ENCODE measurements at places on chromosomes 1 and 21. TPM values are rescaled to one million over a fixed set of nuclear protein-coding genes. Genes with fewer than 3 reads are reported as not detected.

DNA sequence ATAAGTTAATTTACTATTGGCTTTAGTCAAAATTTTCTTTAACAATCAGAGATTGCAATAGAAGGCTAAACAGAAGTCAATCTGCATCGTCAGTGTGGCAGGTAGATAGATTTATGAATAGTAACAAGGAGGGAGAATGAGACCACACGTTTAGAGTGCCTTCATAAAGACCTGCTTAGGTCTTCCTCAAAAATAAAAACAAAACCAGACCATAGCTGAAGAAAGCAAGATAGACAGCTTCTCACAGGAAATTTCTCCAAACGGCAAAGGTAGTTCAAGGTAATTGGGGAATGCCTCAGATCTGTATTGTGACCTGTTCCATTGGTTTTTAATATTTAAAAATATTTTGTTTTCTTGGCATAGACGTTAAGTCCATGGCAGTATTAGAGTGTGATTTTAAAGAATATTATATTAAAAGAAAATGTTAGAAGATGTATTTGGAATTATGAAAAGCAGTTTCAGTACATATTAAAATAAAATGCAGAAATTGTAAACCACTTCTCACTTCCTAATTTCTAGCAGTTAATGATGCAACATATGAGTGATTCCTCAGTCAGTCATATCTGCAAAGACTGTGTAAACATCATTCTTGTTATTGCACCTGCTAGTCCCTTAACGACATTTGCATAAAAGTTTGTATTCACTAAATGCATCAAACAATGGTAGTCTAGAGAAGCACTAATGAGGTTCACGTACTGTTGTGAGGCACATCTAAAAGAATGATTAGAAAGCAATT lies 278.0 kb downstream of the HLX start:
- DNase-seq: no peak

Gene FCAMR
- total RNA-seq: 0.58 TPM

DNA sequence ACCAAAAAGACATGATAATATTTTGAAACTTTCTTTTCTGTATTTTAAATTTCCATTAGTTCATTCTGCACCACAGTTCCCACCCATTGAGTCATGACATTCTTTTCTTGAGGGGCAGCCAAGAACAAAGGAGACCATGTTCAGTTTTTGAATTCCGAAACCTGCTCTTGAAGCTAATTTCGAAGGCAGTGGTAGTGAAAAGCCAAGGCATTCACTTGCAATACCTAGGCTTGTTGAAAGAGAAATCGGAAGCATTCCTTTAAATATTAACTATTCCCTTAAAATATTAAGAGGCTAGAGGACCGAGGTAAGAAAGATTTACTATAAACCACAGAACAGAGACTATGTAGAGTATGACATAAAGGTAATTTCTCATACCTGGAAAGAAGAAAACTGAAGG lies 256.3 kb downstream of the ADGRL2 start:
- no peak for DNase-seq

DNA sequence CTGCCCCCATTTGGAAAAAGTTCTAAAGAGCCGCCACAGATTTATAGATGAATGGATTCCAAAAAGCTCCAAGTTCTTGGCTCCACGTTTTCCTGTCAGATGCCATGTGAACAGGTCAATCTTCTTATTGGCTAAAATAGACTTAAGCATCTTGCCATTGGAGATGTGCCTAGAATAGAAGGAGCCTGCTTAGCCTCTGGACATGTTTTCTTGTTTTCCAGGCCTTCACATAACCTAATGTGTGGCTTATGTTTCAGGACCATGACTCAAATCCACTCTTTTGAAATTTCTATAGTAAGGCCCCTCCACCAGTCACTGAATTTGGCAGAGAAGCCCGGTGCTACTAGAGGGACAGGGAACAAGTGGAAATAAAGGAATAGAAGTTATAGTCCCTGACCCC lies 31.5 kb downstream of the PHC2 start:
- DNase-seq: no peak

- no peak for DNase-seq
Observed at GRCh38 chr1:40711465-40712404, 20.2 kb downstream of the NFYC start.

DNA sequence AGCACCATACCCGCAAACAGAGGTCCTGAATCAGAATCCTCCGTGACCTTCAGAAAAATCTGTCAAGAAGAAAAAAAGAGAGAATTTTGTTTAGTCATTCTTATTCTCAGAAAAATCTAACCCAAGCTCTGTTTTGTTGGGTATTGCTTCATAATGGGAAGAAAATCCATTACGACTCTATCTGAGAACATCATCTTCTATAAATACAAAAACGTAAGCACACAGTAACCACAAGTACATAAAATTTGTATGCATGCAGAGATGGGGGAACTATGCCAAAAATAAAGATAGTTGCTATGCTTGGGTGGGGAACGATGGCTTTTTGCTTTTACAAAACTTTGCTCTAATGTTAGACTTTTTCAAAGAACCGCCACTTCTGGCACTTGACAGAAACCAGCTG lies 84.2 kb downstream of the ABCA4 start:
- DNase-seq: no peak

- DNase-seq: no peak
Observed at GRCh38 chr1:210600421-210601159, 271.9 kb downstream of the HHAT start.

Gene HFM1
- total RNA-seq: not detected

Gene HHIPL2
- not detected for total RNA-seq

DNA sequence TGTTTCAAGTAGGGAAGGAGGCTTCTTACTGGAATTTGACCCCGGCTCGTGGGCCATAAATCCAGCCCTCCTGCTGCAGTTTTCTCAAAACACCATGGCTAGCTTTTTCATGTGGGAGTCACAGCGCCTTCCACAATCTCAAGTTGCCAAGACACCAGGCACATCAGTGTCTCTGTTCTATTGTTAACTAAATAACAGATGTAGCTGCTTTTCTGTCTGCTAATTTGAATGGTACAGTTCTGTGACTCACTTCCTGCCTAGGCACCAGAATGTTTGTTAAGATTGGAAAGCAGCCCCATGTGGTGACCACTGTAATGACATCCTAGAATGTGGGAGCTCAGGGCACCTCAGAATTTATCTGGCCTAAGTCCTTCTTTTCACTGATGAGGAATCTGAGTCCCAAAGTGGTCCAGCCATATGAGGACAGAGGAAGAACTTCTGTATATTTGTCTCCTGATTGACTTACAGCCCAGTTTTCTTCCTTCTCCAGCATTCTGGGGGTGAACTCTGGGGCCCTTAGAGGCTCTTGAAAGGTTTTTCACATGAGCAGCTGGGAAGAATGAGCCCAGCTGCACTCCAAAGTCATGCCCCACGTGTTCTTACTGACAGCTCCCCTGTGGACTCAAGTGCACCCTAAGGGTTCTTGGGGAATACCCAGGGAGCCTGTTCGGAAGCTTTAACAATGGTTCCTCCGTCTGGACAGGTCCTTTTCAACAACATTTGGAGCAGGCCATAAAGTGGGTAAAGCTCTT lies 27.5 kb downstream of the TRIM45 start:
- peak; percentile 29 for DNase-seq

GRCh38 chr21:38228115-38228514 lies 28.7 kb upstream of the KCNJ15 start:
- peak; percentile 37 for DNase-seq

Gene PLA2G2C
- not detected for total RNA-seq

DNA sequence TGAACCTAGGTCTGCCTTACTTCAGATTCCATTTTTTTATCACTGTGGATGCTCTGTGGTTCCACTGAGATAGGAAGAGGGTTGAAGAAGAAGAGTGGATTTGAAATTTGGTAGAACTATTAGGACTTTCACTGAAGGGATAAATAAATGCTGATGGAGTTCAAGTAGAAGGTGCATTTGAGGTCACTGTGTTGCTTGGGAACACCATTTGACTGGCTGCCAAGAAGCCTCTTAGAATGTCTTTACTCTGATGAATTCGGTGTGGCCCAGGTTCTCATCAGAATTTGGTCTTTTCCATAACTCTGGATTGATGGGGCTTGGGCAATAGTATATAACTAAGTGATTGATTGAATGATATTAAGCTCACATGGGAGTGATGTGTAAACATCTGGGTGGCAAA lies 11.9 kb downstream of the XPR1 start:
- DNase-seq: no peak

GRCh38 chr1:21164266-21164665 lies 12.4 kb downstream of the EIF4G3 start:
- DNase-seq: no peak

GRCh38 chr1:171084091-171084490 lies 6.6 kb upstream of the FMO3 start:
- DNase-seq: no peak

DNA sequence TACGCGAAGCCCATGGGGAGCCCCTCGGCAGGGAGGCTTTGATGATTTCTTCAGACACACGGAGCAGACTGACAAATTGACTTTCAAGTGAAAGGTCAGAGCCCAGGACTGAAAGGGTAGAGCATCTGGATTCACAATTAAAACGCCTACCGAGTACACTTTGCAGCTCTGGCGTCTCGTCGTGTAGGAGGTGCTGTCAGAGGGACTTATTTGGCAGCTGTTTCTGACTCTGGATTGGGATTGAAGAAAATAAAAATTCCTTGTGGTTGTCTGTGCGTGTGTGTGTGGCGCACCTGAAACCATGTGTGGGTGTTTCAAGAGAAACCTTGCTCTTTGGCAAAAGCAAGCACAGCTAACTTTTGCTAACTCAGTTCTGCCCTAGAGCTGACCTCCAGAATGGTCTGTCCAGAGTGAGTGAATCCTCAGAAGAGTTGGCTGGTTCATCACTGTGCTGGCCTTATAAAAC lies 348.7 kb downstream of the HLX start:
- no peak for DNase-seq

Gene FCRL5
- 4.8 TPM for total RNA-seq

- DNase-seq: no peak
Observed at GRCh38 chr1:107678993-107679392, 286.0 kb downstream of the VAV3 start.

Gene CTSE
- total RNA-seq: 6.7 TPM

GRCh38 chr21:29221253-29221744 lies 77.4 kb upstream of the BACH1 start:
- DNase-seq: no peak

- peak; percentile 90 for DNase-seq
Observed at GRCh38 chr1:231192620-231193163, 30.8 kb downstream of the TRIM67 start.

Gene GMEB1
- total RNA-seq: 6.7 TPM

Gene SLC26A9
- total RNA-seq: 34.3 TPM

DNA sequence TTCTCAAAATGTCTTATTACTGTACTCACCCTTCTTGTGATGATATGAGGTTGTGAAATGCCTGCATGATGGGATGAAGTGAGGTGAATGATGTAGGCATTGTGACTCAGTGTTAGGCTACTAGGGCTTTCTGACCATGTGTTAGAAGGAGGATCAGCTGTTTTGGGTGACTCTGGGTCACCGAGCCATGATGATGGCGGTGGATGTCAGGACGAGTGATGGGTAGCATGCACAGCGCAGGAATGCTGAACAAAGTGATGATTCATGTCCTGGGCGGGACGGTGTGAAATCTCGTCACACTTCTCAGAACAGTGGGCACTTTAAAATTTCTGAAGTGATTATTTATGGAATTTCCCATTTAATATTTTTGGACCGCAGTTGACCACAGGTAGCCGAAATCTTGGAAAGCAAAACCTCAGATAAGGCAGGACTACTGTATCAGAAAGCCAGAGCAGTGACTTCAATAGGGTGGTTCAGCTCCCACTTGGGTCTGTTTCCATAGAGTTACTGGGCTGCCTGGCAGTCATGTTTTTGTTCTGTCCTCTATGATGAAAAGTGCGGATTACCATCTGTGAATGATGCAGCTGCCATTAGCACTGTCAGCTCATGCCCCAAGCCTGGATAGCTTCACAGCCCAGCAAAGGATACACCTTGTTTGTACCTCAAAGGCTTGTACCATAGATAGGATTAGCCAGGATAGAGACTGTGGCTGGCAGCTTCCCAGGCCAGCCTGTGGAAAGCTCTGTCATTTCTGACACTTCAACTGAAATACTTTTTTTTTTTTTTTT lies 26.6 kb downstream of the IL6R start:
- DNase-seq: no peak

GRCh38 chr1:11307852-11308251 lies 34.9 kb downstream of the UBIAD1 start:
- DNase-seq: no peak

DNA sequence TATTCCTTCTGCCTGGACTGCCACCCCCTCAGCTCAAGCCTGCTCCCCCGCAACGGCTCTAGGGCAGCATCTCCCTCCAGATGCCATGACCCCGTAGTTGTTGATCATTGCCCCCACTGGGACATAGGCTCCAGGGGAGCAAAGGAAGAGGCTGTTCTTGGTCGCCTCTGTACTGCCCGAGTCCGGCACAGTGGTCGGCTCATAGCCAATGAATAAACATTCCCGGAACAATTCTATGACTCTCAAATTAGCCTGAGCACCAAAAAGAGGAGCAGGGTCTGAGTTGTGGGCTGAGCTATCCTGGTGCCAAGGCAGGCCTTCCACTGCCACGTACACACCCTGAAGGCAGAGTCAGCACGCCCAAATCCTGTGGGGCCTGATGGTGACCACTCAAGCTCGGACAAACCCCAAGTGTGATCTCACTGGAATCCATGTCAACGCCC lies 33.1 kb downstream of the CAPZB start:
- no peak for DNase-seq

- DNase-seq: no peak
Observed at GRCh38 chr1:230091473-230092231, 24.6 kb downstream of the GALNT2 start.

Gene UBASH3A
- 1.8 TPM for total RNA-seq

DNA sequence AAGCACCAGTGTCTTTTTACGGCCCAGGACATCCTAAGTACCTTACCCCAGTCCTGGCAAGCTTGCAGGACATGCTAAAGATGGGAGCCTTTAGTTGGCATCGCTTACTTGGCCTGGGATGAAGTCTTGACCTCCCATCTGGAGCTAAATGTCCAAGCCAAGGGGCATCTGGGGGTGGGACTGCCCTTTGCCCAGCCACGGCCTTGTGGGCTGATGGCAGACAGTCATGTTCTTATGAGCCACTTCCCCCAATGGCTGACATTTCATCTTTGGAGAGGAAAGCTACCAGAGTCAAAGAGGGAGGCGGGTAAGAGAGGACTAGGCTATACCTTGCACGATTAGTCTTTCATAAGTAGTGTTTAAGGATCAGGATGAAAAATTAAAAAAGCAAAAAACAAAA lies 32.2 kb downstream of the OPTC start:
- DNase-seq: no peak

DNA sequence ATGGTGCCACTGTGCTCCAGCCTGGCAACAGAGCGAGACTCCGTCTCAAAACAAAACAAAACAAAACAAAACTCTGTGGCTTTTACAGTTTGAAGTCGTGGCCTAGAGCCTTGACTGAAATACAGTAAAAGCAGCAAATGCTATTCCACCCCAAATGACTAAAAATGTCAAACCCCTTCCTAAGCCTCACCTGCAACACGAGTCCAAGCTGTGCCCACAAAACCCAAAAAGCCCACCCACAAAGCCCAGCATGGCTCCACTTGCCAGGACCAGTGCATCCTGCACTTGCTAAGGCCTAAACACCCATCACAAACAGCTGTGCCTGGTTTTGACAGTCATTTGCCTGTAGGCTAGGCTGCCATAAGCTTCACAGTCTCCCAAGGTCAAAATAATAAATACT lies 21.3 kb downstream of the VAV3 start:
- no peak for DNase-seq

- DNase-seq: no peak
Observed at GRCh38 chr1:46168477-46168876, 6.4 kb upstream of the TSPAN1 start.
